T-helper 17 cell (primary cell): ENCODE measurements at places on chromosomes 6 and 20.

DNA sequence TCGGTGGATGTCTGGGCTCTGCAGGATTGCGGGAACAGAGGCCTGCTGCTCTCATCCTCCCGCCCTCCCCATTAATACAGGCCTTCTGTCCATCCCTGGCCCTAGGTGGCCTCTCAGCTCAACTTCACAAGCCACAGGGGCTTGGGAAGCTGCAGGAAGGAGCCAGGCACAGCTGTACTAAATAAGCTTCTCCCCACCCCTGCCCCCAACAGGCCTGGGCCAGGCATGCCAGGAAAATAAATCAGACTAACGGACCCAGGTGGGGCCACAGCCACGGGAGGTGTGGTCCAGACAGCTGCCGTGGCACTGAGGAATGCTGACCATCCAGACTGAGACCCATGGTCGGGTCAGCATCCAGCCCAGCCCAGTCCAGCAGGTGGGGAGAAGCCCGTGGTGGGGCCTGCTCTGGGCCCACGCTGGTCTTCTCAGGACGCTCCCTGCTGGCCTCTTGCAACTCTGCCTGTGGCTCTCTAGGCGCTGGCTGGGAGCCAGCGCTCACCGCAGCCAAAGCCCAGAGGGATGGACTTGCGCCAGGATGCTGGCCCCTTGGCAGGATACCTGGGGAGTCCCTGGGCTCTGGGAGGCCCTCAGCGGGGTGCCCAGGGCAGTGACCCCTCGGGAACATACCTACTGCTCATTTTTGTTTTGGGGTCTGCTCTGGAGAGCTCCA is 8.6 kb upstream of the YTHDF1 start:
- no peak overlapping the region for H3K4me3 ChIP-seq
- no peaks in the 10 kb centered on the region for H3K36me3 ChIP-seq
- peaks cover 20% of the 10 kb centered on the region for H3K27me3 ChIP-seq

GRCh38 chr6:21731411-21732031 is 138.0 kb downstream of the SOX4 start:
- H3K4me3 ChIP-seq, result no peak overlapping the region
- H3K27me3 ChIP-seq, result peaks cover 5% of the 10 kb centered on the region
- no peaks in the 10 kb centered on the region for H3K36me3 ChIP-seq
- no peaks in the 10 kb centered on the region for H3K4me1 ChIP-seq
- no peak overlapping the region for H3K27ac ChIP-seq

DNA sequence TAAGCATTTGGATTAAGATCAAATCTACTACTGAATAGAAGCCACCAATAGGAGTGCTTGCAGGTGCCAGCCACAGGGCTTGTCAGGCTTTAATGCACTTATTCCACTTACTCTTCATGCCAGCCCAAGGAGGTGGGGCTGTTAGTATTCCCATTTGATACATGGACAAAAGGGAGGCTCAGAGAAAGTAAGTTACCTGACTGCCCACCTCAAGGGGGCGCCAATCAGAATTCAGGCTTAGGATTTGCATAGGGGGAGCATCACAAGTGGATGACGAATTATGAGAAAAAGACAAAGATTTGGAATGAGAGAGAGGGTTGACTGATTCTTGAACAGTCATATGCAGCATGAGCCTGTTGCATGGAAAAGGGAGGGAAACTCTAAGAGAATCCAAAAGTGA is 188.4 kb upstream of the TSHZ2 start:
- H3K27ac ChIP-seq, result no peak overlapping the region
- H3K4me3 ChIP-seq, result no peak overlapping the region
- no peaks in the 10 kb centered on the region for H3K36me3 ChIP-seq
- peak; percentile 6 for DNase-seq
- H3K4me1 ChIP-seq, result no peaks in the 10 kb centered on the region
- H3K27me3 ChIP-seq, result peaks cover 11% of the 10 kb centered on the region

GRCh38 chr6:42979523-42980177 is 669 bp upstream of the PEX6 start:
- peak overlapping the region; percentile 93 for H3K4me3 ChIP-seq
- H3K27me3 ChIP-seq, result no peaks in the 10 kb centered on the region
- H3K36me3 ChIP-seq, result peaks cover 2% of the 10 kb centered on the region
- H3K27ac ChIP-seq, result peak overlapping the region; percentile 97
- H3K4me1 ChIP-seq, result peaks cover 33% of the 10 kb centered on the region

- no peak overlapping the region for H3K4me3 ChIP-seq
- peaks cover 10% of the 10 kb centered on the region for H3K4me1 ChIP-seq
- H3K36me3 ChIP-seq, result peaks cover 2% of the 10 kb centered on the region
- no peak overlapping the region for H3K27ac ChIP-seq
- no peaks in the 10 kb centered on the region for H3K27me3 ChIP-seq
- DNase-seq, result no peak
Observed at GRCh38 chr6:108441141-108441540, 119.6 kb upstream of the FOXO3 start.

DNA sequence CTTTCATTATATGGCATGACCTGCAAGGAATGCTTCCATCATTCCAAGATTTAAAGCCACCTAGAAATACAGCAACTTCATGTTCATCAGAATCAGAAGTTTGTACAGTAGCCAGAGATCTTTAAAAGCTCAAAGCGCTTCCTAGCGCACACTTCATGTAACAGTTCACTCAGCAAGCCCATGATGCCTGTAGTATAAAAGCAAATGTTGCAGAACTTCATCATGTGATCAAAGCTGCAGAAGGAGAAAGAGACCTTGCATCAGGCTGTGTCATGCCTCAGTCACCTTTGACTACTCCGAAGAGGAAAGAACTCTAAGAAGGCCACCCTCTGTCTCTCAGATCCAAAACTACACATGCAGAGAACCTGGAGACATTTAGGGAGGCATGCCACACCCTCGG is 78.5 kb downstream of the AGPAT4 start:
- peaks cover 3% of the 10 kb centered on the region for H3K4me1 ChIP-seq
- H3K4me3 ChIP-seq, result no peak overlapping the region
- H3K36me3 ChIP-seq, result peaks cover 8% of the 10 kb centered on the region

GRCh38 chr6:43097502-43097901 is 21.4 kb downstream of the PTK7 start:
- H3K36me3 ChIP-seq, result no peaks in the 10 kb centered on the region
- peaks cover 17% of the 10 kb centered on the region for H3K4me1 ChIP-seq
- peaks cover 6% of the 10 kb centered on the region for H3K27me3 ChIP-seq
- DNase-seq, result no peak

DNA sequence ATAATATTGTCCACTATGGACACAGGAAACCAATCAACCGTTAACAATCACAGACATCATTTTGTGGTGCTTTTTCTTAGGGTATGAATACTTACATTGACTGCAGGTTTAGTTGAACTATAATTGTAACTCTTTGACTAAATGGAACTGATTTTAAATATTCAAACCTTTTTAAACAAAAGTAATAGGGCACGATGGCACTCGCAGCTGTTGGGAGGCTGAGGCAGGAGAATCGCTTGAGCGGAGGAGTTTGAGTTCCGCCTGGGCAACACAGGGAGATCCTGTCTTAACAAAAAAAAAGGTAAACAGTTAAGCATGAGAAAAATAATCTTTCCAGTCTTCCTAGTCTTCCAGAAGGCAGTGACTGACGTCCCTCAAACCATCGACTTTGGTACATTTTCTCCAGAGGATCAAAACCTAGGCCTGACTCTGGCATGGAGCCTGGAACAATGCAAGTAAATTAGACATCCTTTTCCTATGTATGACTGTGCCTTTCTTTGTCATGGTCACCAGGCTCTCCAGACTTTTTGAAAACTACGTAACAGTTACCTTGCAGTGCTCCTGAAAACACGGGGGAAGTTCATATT is 16.6 kb upstream of the PRDM13 start:
- peak overlapping the region; percentile 70 for H3K4me3 ChIP-seq
- peaks cover 3% of the 10 kb centered on the region for H3K36me3 ChIP-seq
- peaks cover 62% of the 10 kb centered on the region for H3K27me3 ChIP-seq
- peaks cover 21% of the 10 kb centered on the region for H3K4me1 ChIP-seq

DNA sequence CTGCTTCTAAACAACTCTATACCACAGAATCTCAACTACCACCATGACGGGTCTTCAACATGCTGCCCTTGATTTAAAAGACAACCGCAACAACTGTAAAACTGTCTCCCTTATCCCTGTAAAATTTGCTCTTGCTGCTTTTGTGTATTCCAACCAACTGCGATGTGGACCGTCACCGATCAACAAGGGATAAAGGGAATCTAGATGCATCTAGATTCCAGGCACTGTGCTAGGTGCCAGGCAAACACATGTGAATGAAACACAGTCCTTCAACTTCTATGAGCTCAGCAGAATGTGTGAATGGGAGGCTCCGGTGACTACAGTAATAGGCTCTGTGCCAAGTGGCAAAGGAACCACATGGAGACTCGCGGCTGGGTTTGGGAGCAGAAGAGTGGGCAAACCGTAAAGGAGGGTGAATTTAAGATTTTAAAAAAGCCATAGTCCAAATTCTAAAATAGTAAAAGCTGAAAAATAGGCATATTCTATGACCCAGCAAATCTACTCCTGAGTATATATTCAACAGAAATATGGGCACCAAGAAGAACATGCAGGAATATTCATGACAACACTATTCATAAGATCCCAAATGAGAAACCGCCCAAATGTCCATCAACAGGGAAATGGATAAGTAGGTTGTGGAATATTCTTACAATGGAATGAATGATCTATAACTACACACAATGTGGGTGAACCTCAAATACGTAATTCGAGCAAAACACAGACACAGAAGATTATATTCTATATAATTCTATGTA is 3.7 kb upstream of the PRND start:
- peaks cover 15% of the 10 kb centered on the region for H3K27me3 ChIP-seq
- peaks cover 2% of the 10 kb centered on the region for H3K36me3 ChIP-seq
- peaks cover 8% of the 10 kb centered on the region for H3K4me1 ChIP-seq
- no peak overlapping the region for H3K4me3 ChIP-seq

- H3K27ac ChIP-seq, result no peak overlapping the region
- DNase-seq, result no peak
- H3K4me3 ChIP-seq, result no peak overlapping the region
- peaks cover 43% of the 10 kb centered on the region for H3K4me1 ChIP-seq
- H3K27me3 ChIP-seq, result no peaks in the 10 kb centered on the region
- peaks cover 4% of the 10 kb centered on the region for H3K36me3 ChIP-seq
Observed at GRCh38 chr20:32114305-32114960, 4.9 kb downstream of the TM9SF4 start.

DNA sequence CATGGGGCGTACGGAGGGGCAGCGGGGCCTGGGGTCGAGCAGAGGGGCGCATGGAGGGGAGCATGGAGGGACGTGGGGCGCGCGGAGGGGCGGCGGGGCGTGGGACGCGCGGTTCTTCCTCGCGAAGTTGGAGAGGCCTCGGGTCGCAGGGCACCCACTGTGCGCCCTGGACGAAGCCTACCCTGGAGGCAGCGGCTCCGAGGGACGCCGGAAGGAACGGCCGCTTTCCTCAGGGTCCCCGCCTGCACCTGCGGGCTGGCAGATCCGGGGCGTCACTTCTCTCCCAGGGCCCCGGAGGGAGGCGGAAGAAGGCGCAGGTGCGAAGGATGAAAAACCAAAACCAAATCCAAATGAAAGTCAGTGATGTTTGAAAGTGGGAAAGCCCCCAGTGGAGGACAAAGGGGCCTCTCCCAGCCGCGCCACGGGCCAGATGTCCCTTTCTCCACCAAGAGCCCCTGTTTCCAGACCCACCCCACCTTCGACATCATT is 142.1 kb upstream of the PDE10A start:
- no peaks in the 10 kb centered on the region for H3K36me3 ChIP-seq
- peaks cover 28% of the 10 kb centered on the region for H3K27me3 ChIP-seq

- H3K27me3 ChIP-seq, result no peaks in the 10 kb centered on the region
- no peak overlapping the region for H3K27ac ChIP-seq
- no peak overlapping the region for H3K4me3 ChIP-seq
- H3K36me3 ChIP-seq, result peaks cover 2% of the 10 kb centered on the region
Observed at GRCh38 chr20:49149281-49150045, 38.7 kb downstream of the STAU1 start.

DNA sequence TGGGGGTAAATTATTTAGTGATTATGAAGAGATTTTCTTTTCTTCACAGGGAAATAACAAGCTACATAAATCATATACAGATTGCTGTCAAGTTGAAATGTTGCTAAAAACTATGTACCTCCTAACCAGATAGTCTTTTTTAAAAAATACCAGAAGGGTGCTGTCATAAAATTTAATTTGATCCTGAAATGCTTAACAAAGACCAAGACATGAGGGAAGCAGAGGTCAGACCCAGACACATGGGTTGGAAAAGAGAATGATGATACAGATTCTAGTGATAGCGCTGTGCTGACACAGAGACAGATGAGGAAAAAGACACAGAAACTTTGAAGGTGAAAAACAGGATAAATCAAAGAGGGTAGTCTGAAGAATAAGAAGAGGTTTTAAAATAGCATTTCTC is 573.1 kb downstream of the HACE1 start:
- H3K4me3 ChIP-seq, result no peak overlapping the region
- H3K27ac ChIP-seq, result no peak overlapping the region
- no peaks in the 10 kb centered on the region for H3K36me3 ChIP-seq
- no peaks in the 10 kb centered on the region for H3K4me1 ChIP-seq
- H3K27me3 ChIP-seq, result peaks cover under 1% of the 10 kb centered on the region

DNA sequence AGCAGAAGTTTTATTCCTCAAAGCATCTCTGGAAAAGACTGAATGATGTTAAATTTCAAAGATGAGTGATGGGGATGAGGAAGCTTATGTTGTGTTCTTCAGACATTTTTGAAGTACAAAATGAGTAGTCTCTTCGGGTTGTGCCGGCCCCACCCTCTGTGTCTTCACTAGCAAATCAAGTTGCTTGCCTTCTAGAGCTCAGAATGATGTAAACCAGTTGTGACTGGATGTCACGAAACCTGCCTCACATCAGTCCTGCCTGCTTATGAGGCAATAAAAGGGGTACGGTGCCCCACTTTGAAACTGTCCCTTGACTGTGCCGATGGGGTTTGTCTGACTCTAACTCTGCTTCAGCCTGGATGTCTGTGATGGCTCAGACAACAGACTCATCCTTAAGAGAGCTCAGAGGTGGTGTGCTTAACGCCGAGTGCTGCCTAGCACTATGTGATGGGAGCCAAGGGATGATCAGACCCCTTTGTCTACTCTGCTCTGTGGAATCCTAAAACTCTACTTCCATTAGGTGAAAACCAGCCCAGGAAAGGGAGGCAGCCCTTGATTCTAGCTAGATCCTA is 19.0 kb downstream of the TOMM34 start:
- H3K27me3 ChIP-seq, result no peaks in the 10 kb centered on the region
- no peak for DNase-seq
- H3K36me3 ChIP-seq, result peaks cover 19% of the 10 kb centered on the region

GRCh38 chr6:41713650-41714291 is 21.6 kb downstream of the TFEB start:
- peaks cover 2% of the 10 kb centered on the region for H3K36me3 ChIP-seq
- H3K4me3 ChIP-seq, result no peak overlapping the region
- H3K27ac ChIP-seq, result no peak overlapping the region
- H3K4me1 ChIP-seq, result peaks cover 22% of the 10 kb centered on the region
- no peaks in the 10 kb centered on the region for H3K27me3 ChIP-seq
- no peak for DNase-seq

GRCh38 chr6:92180090-92180489 is 1239.3 kb downstream of the EPHA7 start:
- H3K36me3 ChIP-seq, result no peaks in the 10 kb centered on the region
- H3K27me3 ChIP-seq, result no peaks in the 10 kb centered on the region
- no peak overlapping the region for H3K4me3 ChIP-seq
- no peaks in the 10 kb centered on the region for H3K4me1 ChIP-seq
